Astrocyte of the cerebellum (primary cell): ENCODE measurements at places on chromosomes 7 and 10.

GRCh38 chr7:143372070-143372469 is 9.1 kb upstream of the ZYX start:
- DNase-seq, result no peak

GRCh38 chr10:47290338-47290737 is 9.7 kb upstream of the GDF10 start:
- no peak for DNase-seq

DNA sequence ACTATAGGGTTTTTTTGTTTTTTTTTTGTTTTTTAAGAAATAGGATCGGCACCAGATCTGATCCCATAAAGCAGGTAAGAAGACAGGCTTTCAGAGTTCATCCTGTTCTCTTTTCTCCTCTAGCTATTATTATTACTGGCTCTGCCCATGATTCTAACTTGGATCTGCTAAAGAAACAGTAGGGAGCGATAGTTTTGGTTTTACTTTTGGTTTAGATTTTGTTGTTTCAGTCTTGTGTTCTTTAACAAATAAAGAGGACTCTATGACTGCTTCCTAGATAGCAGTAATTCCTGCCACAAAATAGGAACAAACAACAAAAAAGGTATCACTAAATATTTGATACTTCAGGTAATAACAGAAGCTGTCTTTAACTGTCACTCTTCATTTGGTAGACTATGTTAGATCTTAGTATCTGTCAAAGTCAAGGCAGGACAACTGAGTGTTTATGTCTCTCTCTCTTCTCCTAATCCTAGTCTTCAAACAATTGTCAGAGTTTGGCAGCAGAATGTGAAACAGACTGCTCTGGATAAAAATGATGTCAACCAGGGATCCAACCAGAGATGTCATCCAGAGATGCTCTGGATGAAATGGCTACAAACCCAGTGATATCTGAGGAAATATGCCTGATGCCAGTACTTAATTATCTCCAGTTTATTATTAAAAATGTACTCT is 99.8 kb downstream of the KMT2C start:
- DNase-seq, result no peak

- no peak for DNase-seq
These were observed 327.5 kb upstream of the PHF14 start for GRCh38 chr7:10646194-10646593.

GRCh38 chr7:77537778-77538280 is 734 bp downstream of the PTPN12 start:
- DNase-seq, result no peak
